Activated CD8-positive, alpha-beta memory T cell treated with anti-CD3 and anti-CD28 coated beads for 1 hour (primary cell): ENCODE measurements at places on chromosomes 3 and 15.

GRCh38 chr3:120113128-120114116, 19.2 kb upstream of the GSK3B start:
- DNase-seq, result no peak

GRCh38 chr15:71510763-71511162, 299.6 kb upstream of the NR2E3 start:
- DNase-seq, result no peak

- no peak for DNase-seq
These were observed 326.1 kb downstream of the SATB1 start for GRCh38 chr3:18098960-18099587.

- no peak for DNase-seq
These were observed 21.2 kb downstream of the IGSF10 start for GRCh38 chr3:151439652-151440125.

GRCh38 chr3:190671658-190672057, 157.8 kb downstream of the IL1RAP start:
- DNase-seq, result no peak

- no peak for DNase-seq
These were observed 98.4 kb downstream of the VGLL4 start for GRCh38 chr3:11545186-11545851.

DNA sequence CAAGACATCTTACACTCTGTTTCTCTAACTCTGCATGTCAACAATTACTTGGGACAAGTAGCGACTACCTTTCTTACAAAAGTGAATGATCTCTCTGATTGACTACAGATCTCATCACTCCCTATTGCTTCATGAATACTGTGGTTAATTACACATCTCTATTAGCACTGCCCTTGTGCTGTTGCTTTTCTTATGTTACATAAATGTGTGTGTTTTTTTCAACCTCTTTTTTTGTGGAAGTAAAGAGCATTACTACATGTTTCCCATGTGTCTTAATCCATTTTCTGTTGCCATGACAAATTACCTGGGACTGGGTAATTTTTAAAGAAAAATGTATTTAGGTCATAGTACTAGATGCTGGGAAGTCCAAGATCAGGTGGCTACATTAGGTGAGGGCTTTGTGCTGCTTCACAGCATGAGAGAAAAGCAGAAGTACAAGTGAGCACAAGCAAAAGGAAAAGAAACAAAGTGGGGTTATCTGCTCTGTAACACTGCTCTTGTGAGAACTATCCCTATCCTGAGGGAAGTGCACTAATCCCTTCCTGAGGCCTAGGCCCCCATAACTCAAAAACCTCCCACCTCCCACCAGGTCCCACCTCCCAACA, 298.2 kb upstream of the SATB1 start:
- DNase-seq, result no peak

DNA sequence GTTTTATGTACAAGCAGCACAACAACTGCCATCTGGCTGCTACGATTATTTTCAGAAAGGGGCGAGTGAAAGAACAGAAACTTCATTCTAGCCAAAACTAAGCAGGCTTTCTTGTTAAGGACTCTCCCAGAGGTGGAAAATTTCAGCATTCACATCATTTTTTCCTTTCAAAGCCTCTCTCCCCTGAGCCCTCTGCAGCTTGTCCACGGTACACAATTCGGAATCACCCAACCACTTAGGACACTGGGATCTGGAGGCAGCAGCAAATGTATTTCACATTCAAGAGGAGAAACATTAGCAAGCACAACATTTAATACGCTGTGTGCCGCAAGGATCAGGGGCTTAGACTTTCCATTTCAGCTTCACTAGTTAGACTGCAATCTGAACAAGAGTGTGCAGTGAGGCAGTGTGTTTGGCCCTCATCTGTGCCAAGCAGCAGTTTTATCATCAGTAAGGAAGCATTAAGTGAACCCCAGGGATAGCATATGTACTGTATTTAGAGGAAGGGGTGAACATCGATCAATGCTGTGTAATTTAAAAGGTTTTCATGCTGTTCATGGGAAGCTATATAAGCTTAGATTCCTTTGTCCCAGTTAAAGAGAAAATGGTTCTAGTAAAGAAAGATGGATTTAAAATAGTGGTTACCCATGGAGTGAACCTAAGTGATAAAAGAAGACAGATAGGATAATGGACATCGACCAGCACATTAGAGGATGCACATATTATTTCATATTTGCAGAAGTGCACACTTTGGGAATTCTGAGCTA, 504.9 kb downstream of the TBL1XR1 start:
- DNase-seq, result no peak

- no peak for DNase-seq
These were observed 16.3 kb downstream of the RGMA start for GRCh38 chr15:93072411-93073394.

- no peak for DNase-seq
These were observed 55.8 kb downstream of the DAPK2 start for GRCh38 chr15:63990454-63990853.

DNA sequence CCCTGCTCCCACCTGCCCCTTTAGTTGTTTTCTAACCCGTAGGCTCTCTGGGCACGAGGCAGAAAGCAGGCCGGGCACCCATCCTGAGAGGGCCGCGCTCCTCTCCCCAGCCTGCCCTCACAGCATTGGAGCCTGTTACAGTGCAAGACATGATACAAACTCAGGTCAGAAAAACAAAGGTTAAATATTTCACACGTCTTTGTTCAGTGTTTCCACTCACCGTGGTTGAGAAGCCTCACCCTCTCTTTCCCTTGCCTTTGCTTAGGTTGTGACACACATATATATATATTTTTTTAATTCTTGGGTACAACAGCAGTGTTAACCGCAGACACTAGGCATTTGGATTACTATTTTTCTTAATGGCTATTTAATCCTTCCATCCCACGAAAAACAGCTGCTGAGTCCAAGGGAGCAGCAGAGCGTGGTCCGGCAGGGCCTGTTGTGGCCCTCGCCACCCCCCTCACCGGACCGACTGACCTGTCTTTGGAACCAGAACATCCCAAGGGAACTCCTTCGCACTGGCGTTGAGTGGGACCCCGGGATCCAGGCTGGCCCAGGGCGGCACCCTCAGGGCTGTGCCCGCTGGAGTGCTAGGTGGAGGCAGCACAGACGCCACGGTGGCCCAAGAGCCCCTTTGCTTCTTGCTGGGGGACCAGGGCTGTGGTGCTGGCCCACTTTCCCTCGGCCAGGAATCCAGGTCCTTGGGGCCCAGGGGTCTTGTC, 48.5 kb downstream of the PGPEP1L start:
- DNase-seq, result no peak
